ENCODE measurements at places on chromosomes 3 and 15.

DNA sequence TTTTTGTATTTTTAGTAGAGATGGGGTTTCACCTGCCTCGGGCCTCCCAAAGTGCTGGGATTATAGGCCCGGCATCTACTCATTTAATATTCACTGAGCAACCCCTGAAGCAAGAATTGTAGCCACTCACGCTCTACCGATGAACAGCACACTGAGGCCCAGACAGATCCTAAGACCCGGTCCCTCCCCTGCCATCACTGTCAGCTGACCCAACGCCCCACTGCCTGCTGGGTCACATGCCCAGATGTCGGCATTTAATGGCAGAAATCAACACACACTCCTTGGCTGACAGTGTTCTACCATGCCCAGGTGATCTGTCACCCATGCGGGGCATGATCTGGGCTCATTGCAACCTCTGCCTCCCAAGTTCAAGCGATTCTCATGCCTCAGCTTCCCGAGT is 3.2 kb upstream of the TMEM89 start:
- DNase-seq: no peak

DNA sequence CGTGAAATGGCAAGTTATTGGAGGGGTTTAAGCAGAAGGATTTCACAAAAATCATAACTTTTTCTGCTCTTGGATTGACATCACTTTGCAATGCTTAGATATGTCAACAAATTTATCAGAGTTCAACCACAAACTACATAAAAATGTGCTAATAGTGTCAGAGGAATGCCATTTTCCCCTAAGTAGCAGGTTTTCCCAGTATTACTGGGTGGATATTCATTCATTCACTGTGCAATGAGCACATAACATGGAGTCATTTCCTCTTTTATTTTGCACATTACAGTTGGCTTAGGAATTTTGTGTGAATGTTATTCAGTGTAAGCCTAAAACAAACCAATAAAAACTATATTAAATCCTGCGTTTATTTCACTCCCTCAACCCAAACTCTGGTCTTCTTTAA is 537.3 kb upstream of the MCTP2 start:
- no peak for DNase-seq

GRCh38 chr15:79094611-79095021 is 4.0 kb upstream of the RASGRF1 start:
- DNase-seq: no peak

DNA sequence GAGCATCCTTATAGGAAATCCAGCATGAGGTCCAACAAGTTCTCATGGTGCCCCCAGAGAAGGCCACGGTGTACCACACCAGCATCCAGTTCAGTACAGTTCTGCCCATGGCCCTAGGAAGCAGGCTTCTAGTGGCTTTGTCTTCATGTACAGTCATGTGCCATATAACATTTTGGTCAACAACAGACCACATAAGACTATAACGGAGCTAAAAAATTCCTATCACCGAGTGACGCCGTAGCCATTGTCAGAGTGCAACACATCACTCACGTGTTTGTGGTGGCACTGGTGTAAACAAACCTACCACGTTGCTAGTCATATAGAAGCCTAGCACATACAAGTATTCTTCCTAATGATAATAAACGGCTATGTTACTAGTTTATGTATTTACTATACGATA is 209.0 kb downstream of the ARRDC4 start:
- DNase-seq: no peak

DNA sequence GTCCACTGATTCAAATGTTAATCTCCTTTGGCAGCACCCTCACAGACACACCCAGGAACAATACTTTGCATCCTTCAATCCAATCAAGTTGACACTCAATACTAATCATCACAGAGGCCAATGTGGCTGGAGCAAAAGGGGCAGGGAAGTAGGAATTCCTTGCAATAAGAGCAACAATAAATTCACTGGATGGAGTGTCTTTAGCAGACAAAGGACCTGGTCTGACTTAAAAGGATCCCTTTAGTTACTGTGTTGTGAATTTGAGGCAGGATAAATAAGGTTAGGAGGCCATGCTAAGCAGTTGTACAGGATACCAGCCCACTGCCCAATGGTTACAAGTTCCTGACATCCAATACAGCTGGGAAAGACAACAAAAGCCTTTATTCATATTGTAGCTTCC is 12.3 kb upstream of the GFM1 start:
- DNase-seq: no peak

DNA sequence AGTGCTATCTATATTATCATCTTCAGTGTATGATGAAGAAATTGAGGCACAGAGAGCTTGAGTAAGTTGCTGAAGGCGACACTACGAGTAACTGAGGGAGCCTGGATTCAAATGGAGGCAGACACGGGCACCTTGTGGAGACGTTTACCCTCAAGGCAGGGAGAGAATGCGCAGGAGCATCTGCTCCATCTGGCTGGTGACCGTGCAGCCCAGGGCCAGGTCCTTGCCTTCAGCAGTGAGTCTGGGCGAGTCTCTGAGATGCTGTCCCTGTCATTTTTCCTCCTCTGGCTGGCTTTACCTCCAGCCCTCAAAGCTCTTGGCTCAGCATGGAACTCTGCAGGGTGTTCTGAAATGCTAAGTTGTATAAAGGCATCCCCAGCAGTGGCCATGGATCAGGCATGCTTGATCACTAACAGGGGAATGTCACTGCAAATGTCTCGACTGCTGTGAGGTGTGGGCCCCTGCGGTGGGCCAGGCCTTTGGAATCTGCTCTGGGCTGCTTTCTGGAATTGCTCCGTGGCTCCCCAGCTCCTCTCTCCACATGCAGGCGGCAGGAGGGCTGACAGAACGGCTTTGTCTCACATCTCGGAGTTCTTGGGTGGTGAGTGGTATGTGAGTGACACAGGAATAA is 19.7 kb downstream of the SPSB4 start:
- no peak for DNase-seq

GRCh38 chr15:71658827-71659729 is 151.3 kb upstream of the NR2E3 start:
- DNase-seq: no peak

DNA sequence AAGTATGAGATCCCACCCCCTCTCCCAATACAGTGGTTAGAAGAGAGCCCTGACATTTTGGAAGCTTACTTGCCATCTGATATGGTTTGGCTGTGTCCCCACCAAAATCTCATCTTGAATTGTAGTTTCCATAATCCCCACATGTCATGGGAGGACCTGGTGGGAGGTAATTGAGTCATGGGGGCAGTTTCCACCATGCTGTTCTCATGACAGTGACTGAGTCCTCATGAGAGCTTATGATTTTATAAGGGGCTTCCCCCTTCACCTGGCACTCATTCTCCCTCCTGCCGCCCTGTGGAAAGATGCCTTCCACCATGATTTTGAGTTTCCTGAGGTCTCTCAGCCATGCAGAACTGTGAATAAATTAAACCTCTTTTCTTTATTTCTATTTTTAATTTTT is 28.8 kb upstream of the HES1 start:
- no peak for DNase-seq

GRCh38 chr15:58454950-58455401 is 23.2 kb downstream of the LIPC start:
- DNase-seq: no peak

DNA sequence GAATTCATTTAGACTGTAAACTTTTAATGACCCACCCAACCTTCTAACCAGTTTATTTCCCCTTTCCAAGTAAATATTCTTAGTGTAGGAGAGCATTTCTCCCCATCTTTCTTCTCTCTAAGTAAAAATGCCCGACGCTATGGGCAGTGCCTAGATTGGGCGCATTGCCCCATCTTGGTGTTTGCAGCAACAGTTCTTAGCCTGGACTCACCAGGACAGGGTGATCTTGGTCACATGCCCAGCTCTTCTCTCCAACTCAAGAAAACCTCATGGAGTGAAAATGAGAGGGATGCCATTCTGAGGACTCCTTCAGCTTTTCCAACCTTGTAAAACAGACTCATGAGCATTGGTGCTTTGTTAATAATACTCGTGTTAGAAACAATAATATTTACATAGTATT is 76.7 kb downstream of the GHSR start:
- DNase-seq: no peak

Measured in endothelial cell (in vitro differentiated cells).